ENCODE measurements at places on chromosomes 3 and 15.

DNA sequence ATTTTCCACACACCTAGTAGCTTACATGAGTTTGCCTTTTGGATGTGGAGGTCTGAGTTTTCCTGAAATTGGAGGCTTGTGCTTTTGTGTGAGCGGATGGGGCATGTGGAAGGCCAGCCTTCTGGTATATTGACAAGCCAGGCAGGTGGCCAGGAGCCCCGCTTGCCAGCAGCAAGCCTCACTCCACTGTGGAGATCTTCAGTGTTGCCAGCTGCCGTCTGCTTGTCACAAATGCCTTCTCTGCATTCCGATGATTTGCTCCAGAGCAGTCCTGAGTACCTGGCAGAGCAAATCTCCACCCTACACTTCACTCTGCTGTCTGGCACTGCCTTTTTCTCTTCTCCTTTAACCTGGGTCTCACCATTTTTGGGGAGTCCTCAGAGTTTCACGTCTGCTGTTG is 29.1 kb upstream of the CHST2 start:
- no peak for DNase-seq

GRCh38 chr3:134428401-134428800 is 54.2 kb upstream of the AMOTL2 start:
- no peak for DNase-seq

DNA sequence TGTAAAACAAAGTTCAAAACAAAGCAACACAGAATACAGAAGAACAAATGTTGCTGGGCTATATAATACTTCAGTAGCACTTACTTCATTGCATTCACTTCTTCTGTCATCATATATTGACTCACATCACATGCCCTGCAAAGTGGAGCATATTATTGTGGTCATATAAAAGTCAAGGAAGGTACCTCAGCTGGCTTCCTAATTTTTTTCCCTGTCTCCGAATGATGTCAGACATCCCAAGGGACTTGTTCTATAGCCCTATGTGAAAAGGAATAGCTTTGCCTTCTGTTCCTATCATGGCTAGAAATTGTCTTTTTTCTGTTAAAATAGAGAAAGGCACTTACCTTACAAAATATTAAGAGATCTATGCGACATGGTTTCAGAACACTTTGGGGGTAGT is 109.4 kb downstream of the LRTM1 start:
- no peak for DNase-seq

DNA sequence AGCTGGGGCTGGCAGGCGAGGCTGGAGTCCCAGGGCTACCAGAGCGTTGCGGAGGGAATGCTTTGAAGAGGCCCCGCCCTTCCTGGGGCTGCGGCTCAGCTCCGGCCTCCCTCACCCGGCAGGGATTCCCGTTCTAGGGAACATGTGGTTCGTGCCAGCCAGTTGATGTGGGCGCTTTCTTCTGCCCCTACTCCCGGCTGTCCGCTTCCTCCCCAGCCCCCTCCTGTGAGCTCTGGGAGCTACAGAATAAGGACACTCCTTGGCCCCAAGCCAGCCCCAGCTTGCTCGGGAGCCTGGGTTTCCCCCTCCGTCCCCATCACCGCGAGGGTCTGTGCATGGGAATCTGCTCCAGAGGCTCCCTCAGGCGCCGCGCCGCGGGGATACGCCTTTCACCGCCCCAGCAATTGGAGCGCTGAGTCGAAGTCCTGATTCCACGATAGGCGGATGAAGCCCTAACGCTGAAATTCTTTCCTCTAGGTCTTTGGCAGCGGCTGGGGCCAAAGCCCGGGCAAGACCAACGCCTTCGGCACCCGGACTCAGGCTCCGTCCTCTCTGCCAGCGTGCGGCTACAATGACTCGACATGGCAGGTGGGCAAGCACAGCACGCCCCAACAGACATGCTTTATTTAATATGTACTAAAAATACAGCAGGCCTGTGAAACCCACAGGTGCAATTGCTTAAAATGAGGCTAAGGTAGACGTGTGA is 69.5 kb downstream of the KLF15 start:
- DNase-seq: no peak

Data from naive B cell (primary cell).